ENCODE measurements at places on chromosomes 1 and 21.

DNA sequence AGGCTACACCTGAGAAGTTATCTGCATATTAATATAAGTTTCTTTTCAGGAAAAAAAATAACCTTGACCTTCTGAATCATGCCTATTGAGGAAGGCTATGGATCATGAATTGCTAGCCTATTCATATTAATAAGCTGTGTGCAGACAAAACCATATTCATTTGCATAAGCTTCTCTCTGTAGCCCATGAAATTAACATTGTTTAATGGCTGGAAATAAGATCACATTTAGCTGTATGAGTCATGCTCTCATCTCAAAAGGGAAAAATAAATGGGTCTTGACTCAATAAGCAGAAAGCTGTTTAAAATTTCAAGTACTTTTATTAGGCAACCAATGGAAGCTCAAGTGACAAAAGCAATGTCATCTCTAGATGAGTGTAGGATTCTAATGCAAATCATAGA lies 330.0 kb upstream of the DEPDC1 start:
- no peak for DNase-seq

DNA sequence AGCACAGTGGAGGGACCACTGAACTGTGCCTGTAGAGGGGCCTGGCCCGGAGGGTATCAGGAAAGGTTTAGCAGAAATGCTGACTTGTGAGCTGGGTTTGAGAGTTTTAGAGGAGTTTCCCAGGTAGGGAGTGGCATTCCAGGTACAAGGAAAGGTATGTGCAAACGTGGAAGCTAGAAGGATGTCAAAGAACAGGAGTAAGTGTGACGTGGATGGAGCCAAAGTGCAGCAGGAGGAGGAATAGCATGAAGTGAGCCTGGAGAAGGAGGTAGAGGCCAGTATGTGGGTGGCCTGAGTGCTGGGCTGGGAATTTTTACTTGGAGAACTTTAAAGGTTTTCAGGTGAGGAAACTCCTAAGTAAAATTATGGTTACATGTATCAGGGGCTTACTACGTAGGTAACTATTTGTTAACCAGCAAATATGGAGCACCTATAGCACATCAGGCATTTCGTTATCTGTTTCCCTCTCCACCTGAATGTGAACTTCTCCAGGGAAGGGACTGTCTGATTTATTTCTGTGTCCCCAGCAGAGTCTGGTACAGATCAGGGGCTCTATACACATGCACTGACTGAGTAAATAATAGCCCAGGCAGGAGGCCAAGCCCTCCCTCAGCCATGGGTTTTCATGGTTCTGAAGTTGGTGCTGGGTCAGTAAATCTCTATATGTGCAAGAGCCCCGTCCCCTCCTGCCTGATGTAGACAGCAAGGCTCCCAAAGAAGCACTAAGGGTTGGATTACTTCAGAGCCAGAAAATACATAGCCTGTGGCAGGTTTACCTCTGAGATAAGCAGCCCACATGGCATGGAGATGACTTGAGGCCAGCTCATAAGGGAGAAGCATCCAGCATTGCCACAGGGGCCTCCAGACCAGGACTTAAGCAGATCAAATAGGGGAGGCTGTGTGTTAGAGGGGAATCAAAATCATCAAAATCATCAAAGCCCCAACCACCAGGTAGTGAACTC lies 43.4 kb downstream of the CDCP2 start:
- no peak for DNase-seq

DNA sequence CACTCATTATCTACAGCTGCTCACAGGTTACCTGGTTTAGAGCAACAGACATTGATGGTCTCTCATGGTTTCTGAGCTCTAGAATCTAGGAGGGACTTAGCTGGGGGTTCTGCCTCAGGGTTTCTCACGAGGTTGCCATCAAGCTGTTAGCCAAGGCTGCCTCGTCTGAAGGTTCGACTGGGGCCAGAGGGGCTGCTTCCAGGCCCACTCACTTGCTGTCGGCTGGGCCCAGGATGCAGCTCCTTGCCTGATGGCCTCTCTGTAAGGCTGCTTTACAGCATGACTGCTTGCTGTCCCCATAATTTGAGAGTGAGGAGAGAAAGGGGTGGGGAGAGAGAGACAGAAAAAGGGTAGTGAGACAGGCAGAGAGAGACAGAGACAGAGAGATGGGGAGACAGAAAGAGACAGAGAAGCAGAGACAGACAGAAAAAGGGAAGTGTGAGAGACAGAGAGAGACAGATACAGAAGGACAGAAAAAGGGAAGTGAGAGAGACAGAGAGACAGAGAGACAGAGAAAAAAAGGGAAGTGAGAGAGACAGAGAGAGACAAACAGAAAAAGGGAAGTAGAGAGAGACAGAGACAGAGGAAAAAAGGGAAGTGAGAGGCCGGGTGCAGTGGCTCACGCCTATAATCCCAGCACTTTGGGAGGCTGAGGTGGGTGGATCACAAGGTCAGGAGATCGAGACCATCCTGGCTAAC lies 106.8 kb upstream of the C1orf174 start:
- no peak for DNase-seq

- no peak for DNase-seq
Observed at GRCh38 chr1:186849826-186850225, 21.1 kb downstream of the PLA2G4A start.
